Neural progenitor cell (in vitro differentiated cells): ENCODE measurements at places on chromosomes 3 and 15. TPM values are rescaled to one million over a fixed set of nuclear protein-coding genes. Genes with fewer than 3 reads are reported as not detected.

CYP1A2 gene
- total RNA-seq: not detected in 2 replicates

STAC gene
- total RNA-seq: 6.5 and 9.6 TPM in 2 replicates

CPNE4 gene
- 0.09 TPM in 1 of 2 replicates, not detected in the other for total RNA-seq

ULK3 gene
- total RNA-seq: 22.7 and 37.4 TPM in 2 replicates

PCSK6 gene
- 1.9 and 2.2 TPM in 2 replicates for total RNA-seq

DNA sequence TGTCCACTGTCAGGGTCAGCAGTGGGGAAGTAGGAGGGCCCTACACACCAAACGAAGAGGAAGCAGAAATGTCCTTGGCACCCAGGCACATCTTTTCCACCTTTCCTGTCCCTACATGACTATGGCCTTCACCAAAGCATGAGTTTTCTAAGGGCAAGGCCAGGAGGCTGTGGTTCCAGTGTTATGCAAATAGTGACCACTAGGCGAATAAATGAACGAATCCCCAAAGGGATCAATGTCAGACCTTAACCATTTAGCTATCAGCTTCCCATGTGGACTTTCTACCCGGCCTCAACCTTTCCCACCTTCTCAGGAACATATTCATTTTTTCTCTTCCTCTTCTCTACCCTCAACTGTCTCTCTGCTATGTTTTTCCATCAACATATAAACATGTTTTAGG lies 63.1 kb downstream of the NTRK3 start:
- no peaks in the 10 kb centered on the region for H3K27me3 ChIP-seq
- no peak overlapping the region for H3K4me3 ChIP-seq
- no peaks in the 10 kb centered on the region for H3K36me3 ChIP-seq
- H3K4me1 ChIP-seq: no peaks in the 10 kb centered on the region

DNA sequence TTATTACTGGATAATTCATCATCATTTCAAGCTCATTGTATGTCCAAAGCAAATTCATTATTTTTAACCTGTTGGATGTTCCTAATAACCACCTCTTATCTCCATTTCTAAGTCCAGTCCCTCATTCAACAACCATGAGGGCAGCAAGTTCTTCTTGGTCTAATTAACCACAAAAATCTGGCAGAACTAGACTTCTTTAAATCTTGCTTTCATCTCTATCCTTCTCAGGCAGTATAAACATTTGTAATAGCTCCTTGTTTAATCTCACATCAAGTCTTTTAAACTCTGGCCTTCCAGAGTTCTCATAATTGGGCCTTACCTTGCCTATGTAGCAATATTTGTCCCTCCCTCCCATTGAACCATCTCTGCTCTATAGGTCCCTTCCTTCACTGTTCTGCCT lies 17.0 kb upstream of the GHSR start:
- H3K4me1 ChIP-seq: no peaks in the 10 kb centered on the region
- H3K27ac ChIP-seq: no peak overlapping the region
- no peak overlapping the region for H3K4me3 ChIP-seq
- H3K36me3 ChIP-seq: no peaks in the 10 kb centered on the region

- no peaks in the 10 kb centered on the region for H3K36me3 ChIP-seq
- DNase-seq: peak; percentile 70
- H3K4me3 ChIP-seq: no peak overlapping the region
- no peak overlapping the region for H3K27ac ChIP-seq
- no peaks in the 10 kb centered on the region for H3K27me3 ChIP-seq
- no peaks in the 10 kb centered on the region for H3K4me1 ChIP-seq
Observed at GRCh38 chr15:94324117-94324826, 92.9 kb downstream of the MCTP2 start.

- H3K27ac ChIP-seq: peak within 1 kb of the TSS; percentile 99
- DNase-seq: no peak
- peaks cover 40% of the 10 kb centered on the region for H3K4me1 ChIP-seq
- no peaks in the 10 kb centered on the region for H3K36me3 ChIP-seq
- no peaks in the 10 kb centered on the region for H3K27me3 ChIP-seq
- peak within 1 kb of the TSS; percentile 95 for H3K4me3 ChIP-seq
Observed at GRCh38 chr3:31532587-31533168, at the start of gene STT3B. Gene STT3B, plus strand, starts transcription at chr3:31532925. Its CDS starts 74 bp downstream, at chr3:31532999.

- H3K4me3 ChIP-seq: no peak overlapping the region
- H3K36me3 ChIP-seq: no peaks in the 10 kb centered on the region
- H3K4me1 ChIP-seq: peaks cover 13% of the 10 kb centered on the region
- DNase-seq: no peak
Observed at GRCh38 chr15:66072616-66073361, 180.8 kb downstream of the MEGF11 start.

GRCh38 chr15:67433495-67434099 lies 87.3 kb upstream of the C15orf61 start:
- no peaks in the 10 kb centered on the region for H3K36me3 ChIP-seq
- no peak overlapping the region for H3K27ac ChIP-seq
- H3K4me3 ChIP-seq: no peak overlapping the region
- H3K27me3 ChIP-seq: no peaks in the 10 kb centered on the region

- no peak for DNase-seq
- no peaks in the 10 kb centered on the region for H3K36me3 ChIP-seq
- no peaks in the 10 kb centered on the region for H3K27me3 ChIP-seq
- no peak overlapping the region for H3K4me3 ChIP-seq
Observed at GRCh38 chr15:90893175-90894090, 9.1 kb downstream of the FES start.
